ENCODE measurements at places on chromosomes 6 and 20.

DNA sequence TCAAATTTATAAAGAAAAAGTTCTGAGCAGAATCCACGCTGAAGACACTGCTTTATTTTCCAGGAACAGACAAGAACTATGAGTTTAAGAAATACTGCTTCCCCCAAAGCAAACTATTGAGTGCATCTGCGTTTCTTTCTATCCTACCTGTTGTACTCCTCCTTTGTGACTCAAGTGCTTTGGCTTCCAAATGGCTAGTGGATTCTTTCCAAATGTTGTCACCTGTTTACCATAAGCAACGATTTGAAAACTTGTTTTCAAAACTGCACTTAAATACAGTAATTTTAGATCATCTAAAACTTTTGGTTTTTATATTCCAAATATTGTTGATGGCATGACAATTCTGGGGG is 9.5 kb downstream of the PXDC1 start:
- DNase-seq, result no peak

DNA sequence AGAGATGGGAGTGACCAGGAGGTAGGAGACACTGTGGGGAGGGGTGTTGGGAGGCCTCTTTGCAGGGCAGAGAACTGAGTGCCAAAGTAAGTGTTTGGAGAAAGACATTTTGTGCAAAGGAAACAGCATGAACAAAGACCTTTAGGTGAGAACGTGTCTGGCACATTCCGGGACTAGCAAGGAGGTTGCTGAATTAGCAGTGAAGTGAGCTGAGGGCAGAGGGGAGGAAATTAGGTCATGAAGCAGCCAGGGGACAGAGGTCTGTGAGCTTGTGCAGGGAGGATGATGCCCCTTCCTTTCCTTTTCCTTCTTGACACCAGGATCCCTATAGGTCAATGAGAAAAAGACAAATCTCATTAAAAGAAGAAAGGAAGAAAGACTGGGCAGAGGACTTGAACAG is 21.4 kb upstream of the AHCY start:
- DNase-seq, result no peak

DNA sequence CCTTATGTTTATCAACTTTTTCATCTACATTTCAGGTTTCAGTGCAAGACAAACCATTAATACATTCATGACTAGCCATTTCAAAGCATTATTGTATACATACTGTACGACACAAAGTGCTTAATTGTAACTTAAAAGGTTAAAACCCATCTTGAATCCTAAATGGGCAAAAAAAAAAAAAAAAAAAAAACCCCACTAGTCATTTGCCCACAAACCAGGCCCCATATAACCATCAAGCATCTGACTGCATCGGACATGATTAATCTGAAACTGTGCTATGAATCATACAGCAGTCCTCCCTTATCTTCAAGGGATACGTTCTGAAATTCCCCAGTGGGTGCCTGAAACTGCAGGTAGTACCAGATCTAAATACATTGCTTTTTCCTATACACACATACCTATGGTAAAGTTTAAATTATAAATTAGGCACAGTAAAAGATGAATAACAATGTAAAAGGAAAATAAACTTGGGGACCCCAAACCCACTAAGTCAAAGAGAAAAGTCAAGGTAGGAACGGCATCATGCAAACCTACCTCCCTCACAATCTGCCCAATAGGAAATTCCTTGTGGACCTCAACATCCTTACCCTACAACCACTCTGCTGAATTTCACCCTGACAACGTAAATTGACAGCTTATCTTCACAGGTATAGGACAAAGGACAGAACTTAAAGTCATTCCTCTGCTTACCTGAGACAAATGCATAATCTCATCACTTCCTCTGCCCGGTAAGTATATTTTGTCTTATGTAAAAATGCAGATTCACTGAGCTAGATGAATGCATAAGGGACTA is 14.3 kb downstream of the B4GALT5 start:
- no peak for DNase-seq

DNA sequence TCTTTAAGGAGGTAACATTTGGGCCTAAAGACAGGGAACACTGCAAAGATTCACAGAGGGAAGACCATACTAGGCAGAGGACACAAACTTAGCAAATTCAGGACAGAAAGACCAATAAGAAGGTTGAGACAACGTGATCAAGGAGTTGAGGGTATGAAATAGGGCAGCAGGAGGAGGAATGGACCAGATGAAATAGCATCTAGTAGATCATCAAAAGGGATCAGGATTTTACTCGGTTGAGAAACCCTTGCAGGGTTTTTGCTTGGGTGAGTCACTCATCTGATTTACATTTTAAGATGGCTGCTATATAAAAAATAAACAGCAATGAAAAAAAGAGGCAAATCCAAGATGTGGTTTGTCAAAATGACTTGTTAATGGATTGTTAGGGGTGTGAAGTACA is 4.7 kb downstream of the BCLAF1 start:
- DNase-seq, result no peak

DNA sequence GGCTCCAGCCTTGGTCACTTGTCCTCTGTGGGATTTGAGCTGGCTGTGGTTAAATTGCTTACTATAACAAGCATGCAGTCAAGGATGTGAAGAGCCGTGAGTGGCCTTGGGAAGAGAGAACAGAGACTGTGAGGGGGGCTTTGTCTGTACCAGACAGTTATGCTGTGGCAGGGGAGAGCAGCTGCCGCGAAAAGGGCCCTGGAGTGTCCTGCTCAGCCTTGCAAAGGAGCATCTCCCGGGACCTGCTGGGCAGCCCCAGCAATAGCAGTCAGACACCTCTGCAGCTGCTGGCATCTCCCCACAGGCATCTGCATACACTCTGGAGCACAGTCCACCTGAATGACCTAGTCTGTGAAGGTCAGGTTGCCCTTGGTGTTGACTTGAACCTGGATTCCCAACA is 6.3 kb downstream of the EBF4 start:
- no peak for DNase-seq

DNA sequence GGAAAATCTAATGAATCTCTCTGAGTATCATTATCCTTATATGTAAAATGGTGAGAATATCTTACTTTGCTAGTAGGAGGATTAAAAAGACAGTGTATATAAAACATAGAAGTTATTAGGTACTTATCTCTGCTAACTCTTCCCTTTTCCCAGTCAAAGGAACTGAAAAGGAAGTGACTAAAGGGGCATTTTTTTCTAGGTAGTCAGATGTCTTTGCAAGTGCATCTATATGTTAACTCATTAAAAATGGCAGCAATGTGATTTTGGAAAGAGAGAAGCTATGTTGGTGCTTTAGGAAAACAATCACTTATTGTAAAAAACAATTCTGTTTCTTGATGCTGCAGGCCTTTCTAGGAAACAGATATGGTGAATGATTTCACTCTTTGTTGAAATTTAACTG is 180.9 kb downstream of the SAMD5 start:
- DNase-seq, result no peak

DNA sequence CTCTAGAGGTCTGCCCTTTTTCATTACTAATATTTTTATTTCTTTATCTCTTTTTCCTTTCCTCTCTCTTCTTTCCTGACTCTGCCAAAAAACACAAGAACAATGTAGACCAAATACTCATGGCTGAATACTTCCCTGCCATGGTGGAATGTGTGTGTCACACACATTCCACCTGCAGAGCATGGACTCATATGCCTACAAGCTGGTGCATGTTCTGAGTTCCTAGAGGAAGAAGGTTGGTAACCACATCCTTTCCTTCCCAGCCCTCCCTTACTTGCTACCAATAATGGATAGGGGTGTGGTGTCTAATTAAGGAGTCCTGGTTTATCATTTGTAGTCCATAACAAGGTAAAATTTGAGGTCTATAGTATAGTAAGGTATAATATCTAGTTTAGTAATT is 15.2 kb upstream of the CST9L start:
- DNase-seq, result no peak

DNA sequence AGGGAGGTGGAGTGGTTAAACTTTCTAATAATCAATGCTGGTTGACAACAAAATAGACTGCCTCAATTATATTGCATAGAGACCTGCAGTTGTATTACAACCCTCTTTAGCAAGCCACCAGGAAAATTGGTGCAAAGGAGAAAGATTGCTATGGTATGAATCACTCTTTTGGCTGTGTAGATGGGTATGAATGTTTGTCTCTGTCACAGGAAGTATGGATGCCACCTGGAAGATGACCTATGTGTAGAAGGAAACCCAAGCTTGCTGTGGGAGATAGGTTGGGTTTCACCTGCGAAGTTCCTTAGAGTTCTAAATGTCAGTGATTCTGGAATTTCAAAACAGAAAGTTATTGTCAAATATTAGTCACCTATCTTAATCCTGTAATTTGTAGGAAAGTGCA is 134.6 kb downstream of the SOBP start:
- no peak for DNase-seq
